Activated CD4-positive, alpha-beta T cell treated with anti-CD3 and anti-CD28 coated beads, Interleukin-2, Interleukin-6, amounts not matched to agents 100 ng/mL and 50 ng/mL, durations not matched to agents 16 hours and 8 hours (primary cell): ENCODE measurements at places on chromosomes 3 and 15.

- peak; percentile 41 for DNase-seq
Observed at GRCh38 chr15:33234020-33234461, 39.5 kb upstream of the FMN1 start.

DNA sequence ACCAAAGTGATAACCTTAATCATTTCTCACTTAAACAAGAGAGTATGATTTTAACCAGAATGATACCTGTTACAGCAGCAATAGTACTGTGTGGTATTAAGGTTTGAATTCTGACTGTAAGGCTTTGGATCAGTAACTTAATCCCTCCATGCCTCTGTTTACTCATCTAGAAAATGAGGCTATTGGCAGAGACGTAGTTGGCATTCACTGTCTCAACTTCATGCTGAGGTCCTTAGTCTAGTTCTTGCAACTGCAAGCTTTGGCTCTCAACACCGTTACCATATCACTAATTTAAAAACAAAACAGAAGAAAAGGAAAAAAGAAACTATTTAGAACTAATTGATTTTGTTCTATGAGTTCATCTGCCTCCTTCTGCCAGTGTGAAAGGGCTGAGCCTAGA is 875.4 kb downstream of the MCTP2 start:
- no peak for DNase-seq

DNA sequence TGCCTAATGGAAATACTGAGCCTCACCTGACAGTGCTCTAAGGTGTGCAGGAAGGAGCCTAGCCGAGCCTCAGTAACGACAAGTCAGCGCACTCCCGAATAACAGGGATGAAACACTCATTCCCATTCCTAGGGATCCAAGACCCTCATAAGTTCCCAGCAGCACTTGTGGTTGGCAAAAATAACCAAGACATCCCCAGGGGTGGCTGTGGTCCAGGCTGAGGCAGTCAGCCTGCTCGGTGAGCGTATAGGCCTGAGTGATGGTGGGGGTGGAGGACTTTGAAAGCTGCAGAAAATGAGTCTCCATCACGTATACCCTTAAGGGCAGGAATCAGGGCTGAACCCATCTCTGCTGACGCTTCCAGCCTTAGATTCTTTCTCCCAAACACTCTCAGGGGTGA is 120.1 kb downstream of the SMAD6 start:
- DNase-seq: no peak

- DNase-seq: no peak
Observed at GRCh38 chr3:18828637-18829036, 319.7 kb upstream of the KCNH8 start.

GRCh38 chr3:148970271-148970670 is 21.1 kb upstream of the GYG1 start:
- no peak for DNase-seq

- DNase-seq: no peak
Observed at GRCh38 chr3:61928039-61928438, 366.7 kb downstream of the PTPRG start.
